ENCODE measurements at places on chromosomes 4 and X.

- no peak for DNase-seq
These were observed 130.2 kb downstream of the GASK1B start for GRCh38 chr4:158042591-158043030.

DNA sequence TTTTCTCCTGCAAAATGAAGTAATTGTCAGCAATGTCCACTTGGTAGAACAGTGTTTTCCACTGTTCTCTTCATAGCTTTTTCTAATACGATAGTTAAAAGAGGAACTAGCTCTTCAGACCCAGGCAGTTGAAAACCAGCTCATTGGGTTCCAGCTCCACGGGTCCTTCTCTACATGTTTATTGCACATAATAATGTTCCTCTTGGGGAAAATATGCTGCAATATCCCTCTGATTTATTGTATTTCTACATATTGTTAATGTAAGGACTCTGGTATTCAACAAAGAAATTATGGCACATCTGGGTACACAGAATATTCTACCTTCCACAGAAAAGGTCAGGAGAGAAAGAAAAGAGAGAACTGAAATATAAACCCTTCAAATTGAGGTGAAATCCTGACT, 473.4 kb downstream of the TRIML1 start:
- DNase-seq, result no peak

GRCh38 chrX:1281521-1281920, 12.9 kb downstream of the CSF2RA start:
- DNase-seq, result no peak

DNA sequence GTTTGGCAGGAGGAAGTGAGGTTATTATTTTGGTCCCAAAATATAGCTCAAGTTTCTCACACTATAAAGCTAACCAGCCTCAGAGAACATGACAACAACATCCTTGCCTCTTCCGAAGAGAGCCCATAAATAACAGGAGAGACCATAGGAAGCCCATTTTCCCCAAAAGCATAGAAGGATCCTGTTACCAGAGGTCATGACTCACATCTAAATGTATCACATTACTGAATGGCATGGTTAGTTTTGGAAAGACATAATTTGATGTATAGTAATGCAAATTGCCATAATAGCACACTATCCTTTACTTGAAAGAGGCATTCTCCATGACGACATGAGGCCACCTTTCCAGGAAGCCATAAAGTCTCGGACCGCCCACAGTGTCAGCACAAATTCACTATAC, 238.8 kb upstream of the GRIA3 start:
- no peak for DNase-seq

DNA sequence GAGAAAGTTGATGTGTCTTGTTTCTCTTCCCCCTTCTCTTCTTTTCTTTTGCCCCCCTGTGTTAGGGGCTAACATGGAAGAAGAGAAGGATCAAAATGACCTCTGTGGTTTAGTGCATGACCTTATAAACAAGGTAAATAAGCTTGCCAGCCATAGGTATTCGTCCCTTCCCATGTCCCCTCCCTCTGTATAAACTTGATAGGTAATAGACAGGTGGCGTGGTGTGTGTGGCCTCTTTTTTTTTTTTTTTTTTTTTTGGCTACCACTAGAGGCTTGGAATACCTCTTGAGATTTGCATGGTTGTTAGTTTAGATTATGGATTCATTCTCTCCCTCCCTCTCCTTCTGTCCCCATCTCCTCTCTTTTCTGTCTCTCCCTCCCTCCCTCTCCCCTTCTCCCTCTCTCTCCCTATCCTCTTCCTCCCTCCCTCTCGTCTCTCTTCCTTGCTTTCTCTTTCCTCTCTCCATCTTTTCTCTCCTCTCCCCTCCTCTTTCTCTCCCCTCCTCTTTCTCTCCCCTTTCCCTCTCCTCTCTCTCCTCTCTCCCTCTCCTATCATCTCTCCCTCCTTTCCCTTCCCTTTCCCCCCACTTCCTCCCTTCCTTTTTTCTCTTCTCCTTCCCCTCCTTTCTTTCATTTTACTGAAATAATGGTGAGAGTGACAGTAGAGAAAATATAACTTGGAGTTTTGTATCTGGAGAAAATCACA, 134.4 kb downstream of the AFF1 start:
- no peak for DNase-seq

GRCh38 chrX:29528281-29528680, 687.1 kb upstream of the MAGEB2 start:
- no peak for DNase-seq

DNA sequence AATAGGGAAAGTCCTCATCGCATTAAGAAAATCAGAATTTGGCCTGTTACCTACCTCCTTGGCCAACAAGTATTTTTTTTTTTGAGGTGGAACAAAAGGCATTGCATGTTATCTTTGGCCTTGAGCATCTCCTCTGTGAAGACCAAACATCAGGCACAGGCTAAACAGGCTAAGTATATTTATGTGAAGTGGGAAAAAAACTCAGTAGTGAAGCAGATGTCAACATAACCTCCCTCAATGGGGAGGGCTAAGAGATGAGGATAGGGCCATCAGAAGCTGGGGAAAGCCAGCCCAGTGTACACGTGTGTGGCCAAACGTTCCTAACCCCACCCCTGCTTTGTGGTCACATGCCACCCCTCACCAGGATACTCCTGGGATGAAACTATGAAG, 102.5 kb downstream of the FNIP2 start:
- DNase-seq, result no peak

DNA sequence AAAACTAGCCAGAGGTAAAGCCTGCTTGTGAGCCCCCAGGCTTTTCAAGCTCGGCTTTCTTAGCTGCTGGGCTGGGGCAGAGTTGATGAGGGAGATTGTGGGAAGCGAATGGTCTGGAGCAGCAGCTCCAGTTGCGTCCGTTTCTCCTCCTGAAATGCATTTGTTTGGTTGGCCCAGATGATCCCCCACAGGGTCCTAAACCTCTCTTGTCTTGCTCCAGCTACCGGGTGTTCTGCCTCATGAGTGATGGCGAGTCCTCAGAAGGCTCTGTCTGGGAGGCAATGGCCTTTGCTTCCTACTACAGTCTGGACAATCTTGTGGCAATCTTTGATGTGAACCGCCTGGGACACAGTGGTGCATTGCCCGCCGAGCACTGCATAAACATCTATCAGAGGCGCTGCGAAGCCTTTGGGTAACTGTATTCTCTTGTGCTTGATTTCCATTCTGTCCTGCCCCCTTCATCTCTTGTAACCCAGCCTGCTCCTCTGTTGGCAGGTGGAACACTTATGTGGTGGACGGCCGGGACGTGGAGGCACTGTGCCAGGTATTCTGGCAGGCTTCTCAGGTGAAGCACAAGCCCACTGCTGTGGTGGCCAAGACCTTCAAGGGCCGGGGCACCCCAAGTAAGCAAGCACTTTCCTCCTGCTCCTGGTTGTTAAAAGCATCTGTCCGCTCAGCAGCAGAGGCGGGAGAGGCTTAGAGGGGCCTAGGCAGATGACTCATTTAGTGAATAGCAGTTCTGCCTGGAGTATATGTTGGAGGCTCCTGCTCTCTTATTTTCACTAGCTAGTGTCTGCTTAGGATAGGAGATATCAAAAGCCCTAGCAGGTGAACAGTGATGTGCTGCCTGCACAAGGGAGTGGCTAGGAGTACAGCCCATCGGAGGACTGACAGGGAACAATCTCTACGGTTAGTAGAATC, 15.3 kb downstream of the TKTL1 start:
- DNase-seq, result no peak

- no peak for DNase-seq
These were observed 68.7 kb upstream of the WWC2 start for GRCh38 chr4:183030309-183030708.

GRCh38 chrX:83535417-83536196, 27.5 kb downstream of the POU3F4 start:
- no peak for DNase-seq

- no peak for DNase-seq
These were observed 120.3 kb downstream of the EFHC2 start for GRCh38 chrX:44223150-44223549.

GRCh38 chr4:2798399-2799223, 5.7 kb downstream of the SH3BP2 start:
- peak; percentile 44 for DNase-seq

GRCh38 chr4:78057135-78057599, at the start of gene FRAS1:
TSS of gene FRAS1 (plus strand) at chr4:78057323. CDS start at chr4:78058010, 687 bp downstream.
- no peak for DNase-seq

DNA sequence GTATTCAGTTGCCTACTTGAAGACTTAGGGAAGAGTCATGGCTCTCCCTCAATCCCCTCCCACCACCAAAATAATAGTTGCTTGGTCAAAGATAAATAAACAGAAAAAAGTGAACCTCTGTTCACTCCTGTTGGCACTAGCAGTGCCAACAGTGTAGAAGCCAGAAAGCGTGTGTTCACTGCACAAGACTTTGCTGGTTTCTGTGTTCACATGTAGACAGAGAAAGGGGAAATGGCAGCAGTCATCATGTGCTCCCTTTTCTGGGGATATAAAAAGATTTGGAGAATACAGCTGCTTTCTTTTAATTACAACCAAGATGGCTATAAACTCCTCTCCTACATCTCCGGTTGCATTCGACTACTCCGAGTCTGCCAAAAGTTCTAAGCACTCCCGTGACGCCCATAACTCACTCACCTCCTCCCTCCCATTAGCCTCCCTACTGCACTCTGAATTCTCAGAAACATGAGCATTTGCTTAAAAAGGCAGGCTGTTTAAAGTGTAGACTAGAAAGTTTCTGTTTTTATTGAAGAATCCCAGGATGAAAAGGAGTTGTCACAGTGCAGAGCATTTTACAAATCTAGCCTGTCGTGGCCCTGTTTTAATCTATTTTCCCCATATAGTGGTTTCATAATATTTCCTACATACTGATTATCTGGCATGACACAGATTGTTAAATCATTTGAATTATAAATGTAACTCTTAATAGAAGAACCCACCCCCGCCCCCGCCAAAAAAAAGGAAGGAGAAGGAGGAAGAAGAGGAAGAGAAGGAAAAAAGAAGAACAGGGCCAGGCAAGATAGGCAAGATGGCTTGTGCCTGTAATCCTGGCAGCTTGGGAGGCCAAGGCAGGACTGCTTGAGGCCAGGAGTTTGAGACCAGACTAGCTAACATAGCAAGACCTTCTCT, 16.7 kb downstream of the LGI2 start:
- no peak for DNase-seq

DNA sequence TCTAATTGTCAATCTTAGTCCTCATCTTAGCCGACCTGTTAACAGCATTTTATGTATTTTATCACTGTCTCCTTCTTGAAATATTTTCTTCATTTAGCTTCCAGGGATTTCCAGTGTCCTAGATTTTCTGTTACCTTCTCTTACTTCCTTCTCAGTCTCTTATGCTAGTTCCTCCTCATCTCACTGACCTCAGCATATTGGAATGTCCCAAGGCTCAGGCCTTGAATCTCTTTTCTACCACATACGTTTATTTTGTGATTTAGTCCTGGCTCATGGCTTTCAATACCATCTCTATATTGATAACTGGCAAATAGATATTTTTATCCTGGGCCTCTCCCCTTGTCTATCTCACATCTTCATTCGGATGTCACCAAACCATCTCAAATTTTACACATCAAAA, 61.1 kb downstream of the IQCM start:
- DNase-seq, result no peak

- DNase-seq, result no peak
These were observed 3.6 kb upstream of the SLAIN2 start for GRCh38 chr4:48337731-48338130.

GRCh38 chr4:174324725-174325124, 41.0 kb downstream of the CEP44 start:
- no peak for DNase-seq

DNA sequence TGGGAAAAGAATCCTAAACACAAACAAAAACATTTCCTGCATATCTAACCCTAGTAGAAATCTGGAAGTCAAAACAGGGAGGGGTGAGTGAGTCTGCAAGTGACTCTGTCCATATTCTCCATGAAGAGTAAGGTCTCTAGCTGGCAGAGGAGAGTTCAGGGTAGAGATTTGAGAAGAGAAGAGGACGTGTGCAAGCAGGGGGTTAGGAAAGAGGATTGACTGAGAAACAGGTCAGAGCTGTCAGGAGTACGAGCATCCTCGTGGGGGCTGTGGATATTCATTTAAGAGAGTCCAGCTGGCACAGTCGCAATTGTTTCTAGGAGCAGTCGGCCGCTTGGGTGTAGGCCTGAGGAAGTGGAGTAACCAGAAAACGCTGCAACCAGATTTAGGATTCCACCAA, 27.9 kb downstream of the PROM1 start:
- DNase-seq, result no peak
